Type B pancreatic cell (in vitro differentiated cells): ENCODE measurements at places on chromosomes 12 and 14.

DNA sequence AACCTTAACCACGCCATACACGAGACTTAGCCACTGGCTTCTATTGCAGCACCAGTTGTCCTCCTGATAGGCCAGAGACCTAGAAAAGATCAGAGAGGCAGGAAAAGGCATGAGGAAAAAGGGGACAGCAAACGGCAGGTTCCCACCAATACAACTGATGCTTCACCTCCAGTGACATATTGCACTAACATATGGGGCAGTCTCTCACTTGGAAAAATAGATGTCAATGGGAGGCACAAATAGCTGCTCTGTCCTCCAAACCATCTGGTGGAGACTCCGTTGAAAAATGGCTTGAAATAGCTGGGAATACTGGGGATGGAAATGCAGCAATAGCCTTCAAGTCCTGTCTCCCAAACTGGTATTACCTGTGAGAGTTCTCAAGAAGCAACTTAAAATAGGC is 20.3 kb downstream of the SLC8A3 start:
- peaks cover 4% of the 10 kb centered on the region for H3K36me3 ChIP-seq
- no peak overlapping the region for H3K27ac ChIP-seq
- no peak overlapping the region for H3K4me3 ChIP-seq
- DNase-seq: no peak
- no peaks in the 10 kb centered on the region for H3K4me1 ChIP-seq

DNA sequence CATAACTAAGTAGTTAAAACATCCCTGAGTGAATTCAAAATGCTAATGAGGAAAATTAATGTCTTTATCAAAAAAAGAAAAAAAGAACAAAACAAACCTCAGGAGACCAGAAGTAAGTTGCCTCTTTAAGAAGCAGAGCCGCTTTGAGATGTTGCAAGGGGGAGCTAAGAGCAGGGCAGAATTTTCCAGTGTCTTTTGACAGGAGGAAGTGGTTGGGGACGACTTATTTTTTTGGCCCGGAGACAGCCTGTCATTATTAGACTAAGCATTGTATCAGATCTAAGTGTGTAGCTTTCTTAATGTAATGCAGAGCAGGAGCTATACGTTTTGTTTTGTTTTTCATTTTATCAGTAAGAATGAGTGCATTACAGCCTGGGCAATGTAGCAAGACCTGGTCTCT is 206.6 kb downstream of the CACNA1C start:
- no peak overlapping the region for H3K4me3 ChIP-seq
- peaks cover 6% of the 10 kb centered on the region for H3K4me1 ChIP-seq
- H3K27me3 ChIP-seq: no peaks in the 10 kb centered on the region
- no peak overlapping the region for H3K27ac ChIP-seq

- no peak for DNase-seq
- no peak overlapping the region for H3K27ac ChIP-seq
- H3K4me1 ChIP-seq: peaks cover 38% of the 10 kb centered on the region
These were observed 1278.4 kb upstream of the FLRT2 start for GRCh38 chr14:84251411-84252115.

DNA sequence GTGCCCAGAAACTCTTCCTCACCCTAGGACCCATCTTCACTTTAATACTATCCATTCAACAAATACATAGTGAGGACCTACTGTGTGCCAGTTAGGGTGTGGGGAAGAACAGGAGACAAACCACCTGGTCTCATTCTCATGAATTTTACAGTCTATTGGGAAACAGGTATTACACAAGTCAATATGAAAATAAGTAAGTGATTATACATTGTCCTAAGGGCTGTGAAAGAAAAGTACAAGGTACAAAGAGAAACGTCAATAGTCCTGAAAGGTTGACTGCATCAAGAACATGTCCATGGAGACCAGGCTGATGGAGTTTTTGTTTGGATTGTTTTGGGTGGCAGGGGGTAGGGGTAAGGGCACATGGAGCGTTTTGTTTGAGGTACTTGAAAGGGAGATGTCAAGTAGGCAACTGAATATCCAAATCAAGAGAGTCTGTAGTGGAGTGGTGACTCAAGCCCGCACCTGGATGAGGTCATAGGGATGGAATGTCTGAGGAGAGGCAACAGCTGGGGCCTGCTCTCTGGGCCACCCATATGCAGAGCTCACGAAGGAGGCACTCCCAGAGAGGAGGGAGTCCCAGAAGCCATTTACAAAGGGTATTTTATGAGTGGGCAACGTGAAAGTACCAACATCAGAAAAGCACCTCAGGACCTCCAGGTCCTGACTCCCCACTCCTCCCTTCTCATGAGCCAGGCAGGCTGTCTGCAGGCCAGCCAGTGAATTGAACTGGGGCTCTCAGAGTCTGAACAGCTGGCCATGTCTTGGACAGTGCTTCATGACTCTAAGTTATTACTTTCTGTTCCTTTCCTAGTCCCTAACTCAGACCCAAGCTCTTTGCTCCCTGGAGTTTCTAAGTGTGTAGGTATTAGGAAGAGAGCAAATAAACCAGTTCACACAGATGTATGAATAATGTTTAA is 272.0 kb downstream of the ZFP36L1 start:
- H3K4me3 ChIP-seq: peak overlapping the region; percentile 75
- peak overlapping the region; percentile 100 for H3K27ac ChIP-seq
- H3K27me3 ChIP-seq: no peaks in the 10 kb centered on the region
- peaks cover 70% of the 10 kb centered on the region for H3K4me1 ChIP-seq
- no peak for DNase-seq
- H3K36me3 ChIP-seq: peaks cover 17% of the 10 kb centered on the region

GRCh38 chr12:22272335-22273151 is 62.0 kb downstream of the ST8SIA1 start:
- no peak overlapping the region for H3K27ac ChIP-seq
- DNase-seq: no peak
- no peaks in the 10 kb centered on the region for H3K4me1 ChIP-seq
- H3K4me3 ChIP-seq: no peak overlapping the region
- H3K27me3 ChIP-seq: peaks cover 5% of the 10 kb centered on the region

DNA sequence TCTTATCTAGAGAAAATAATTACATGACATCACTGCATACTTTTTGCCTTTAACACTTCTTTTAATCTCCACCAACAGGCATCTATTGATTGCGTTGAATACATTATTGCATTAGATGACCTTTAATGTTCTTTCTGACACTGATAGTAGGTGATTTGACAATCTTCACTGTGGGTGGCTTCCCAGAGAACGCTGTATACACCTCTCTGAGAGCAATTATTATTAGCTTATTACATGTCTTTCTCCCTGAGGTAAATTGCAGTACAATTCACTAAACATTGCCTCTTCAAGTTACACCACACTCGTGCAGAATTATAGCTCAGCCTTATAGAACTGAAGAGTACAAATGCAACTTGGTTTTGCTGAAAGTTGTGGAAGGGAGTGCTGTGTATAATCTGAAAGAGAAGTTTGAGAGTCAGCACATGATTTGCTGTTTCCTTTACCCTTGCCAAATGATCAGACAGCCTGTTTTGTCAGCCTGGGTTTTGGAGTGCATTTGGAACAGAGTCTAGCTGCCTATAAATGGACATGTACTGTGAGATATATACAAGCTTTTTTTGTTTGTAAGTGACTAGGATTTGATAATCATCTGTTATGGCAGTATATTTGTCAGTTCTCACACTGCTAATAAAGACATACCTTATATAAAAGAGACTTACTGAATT is 369.2 kb downstream of the CCER1 start:
- no peaks in the 10 kb centered on the region for H3K4me1 ChIP-seq
- no peak overlapping the region for H3K27ac ChIP-seq
- no peak overlapping the region for H3K4me3 ChIP-seq
- H3K36me3 ChIP-seq: no peaks in the 10 kb centered on the region
- no peak for DNase-seq

GRCh38 chr12:79717006-79717405 is 26.2 kb upstream of the PAWR start:
- no peak for DNase-seq
- no peak overlapping the region for H3K4me3 ChIP-seq
- no peak overlapping the region for H3K27ac ChIP-seq
- no peaks in the 10 kb centered on the region for H3K4me1 ChIP-seq
- no peaks in the 10 kb centered on the region for H3K36me3 ChIP-seq

GRCh38 chr12:117126335-117126734 is 27.1 kb upstream of the TESC start:
- no peak overlapping the region for H3K27ac ChIP-seq
- no peak overlapping the region for H3K4me3 ChIP-seq
- H3K36me3 ChIP-seq: peaks cover 9% of the 10 kb centered on the region
- DNase-seq: no peak
- H3K27me3 ChIP-seq: peaks cover 8% of the 10 kb centered on the region
- H3K4me1 ChIP-seq: peaks cover 5% of the 10 kb centered on the region

GRCh38 chr14:30608533-30609006 is 13.5 kb upstream of the SCFD1 start:
- peaks cover 7% of the 10 kb centered on the region for H3K4me1 ChIP-seq
- H3K27me3 ChIP-seq: no peaks in the 10 kb centered on the region
- no peak overlapping the region for H3K4me3 ChIP-seq
- H3K27ac ChIP-seq: peak overlapping the region; percentile 50

DNA sequence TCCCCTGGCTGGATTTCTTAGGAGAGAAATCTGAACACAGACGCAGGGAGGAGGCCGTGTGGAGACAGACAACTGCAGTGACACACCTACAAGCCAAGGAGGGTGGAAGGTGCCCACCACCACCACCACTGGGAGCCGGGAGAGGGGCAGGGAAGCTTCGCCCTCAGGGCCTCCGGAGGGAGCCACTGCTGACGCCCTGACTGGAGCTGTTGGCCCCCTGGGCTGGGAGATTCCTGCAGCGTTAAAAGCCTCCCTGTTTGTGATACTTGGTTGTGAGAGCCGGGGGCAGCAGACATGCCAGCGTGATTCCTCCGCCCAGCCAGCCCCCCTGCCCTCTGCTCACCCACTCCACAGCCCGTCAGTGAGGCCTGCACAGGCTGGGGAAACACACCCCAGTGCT is 72.0 kb downstream of the CHGA start:
- H3K36me3 ChIP-seq: no peaks in the 10 kb centered on the region
- no peaks in the 10 kb centered on the region for H3K27me3 ChIP-seq
- peaks cover 14% of the 10 kb centered on the region for H3K4me1 ChIP-seq
- no peak for DNase-seq

GRCh38 chr12:96195845-96196451 is 1.8 kb downstream of the ELK3 start:
- peak overlapping the region; percentile 94 for H3K27ac ChIP-seq
- H3K36me3 ChIP-seq: no peaks in the 10 kb centered on the region
- H3K4me3 ChIP-seq: peak overlapping the region; percentile 95
- peaks cover 19% of the 10 kb centered on the region for H3K4me1 ChIP-seq
- DNase-seq: no peak

GRCh38 chr12:114770323-114770722 is 86.3 kb upstream of the TBX3 start:
- no peaks in the 10 kb centered on the region for H3K36me3 ChIP-seq
- no peak overlapping the region for H3K4me3 ChIP-seq
- no peak overlapping the region for H3K27ac ChIP-seq
- peaks cover 29% of the 10 kb centered on the region for H3K4me1 ChIP-seq
- no peaks in the 10 kb centered on the region for H3K27me3 ChIP-seq
- no peak for DNase-seq

DNA sequence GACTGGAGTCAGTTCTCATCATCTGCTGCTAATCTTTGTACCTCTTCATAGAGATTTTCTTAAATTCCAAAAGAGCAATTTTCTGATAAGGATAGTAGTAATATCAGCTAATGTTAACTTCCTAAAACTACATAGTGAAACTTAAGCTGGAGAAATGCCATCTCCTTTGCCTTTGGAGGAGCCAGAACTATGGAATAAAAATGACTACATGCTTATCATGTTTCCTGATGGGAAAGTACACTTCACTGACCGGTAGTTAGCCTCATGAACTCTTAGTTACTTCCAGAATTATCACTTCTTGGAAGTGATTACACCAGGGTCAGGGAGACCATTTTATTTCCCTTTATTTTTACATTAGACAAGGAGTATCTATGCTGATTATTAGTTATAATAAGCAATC is 1222.1 kb upstream of the TMEM132C start:
- H3K4me1 ChIP-seq: no peaks in the 10 kb centered on the region
- DNase-seq: no peak
- H3K36me3 ChIP-seq: no peaks in the 10 kb centered on the region
- no peak overlapping the region for H3K4me3 ChIP-seq
- H3K27me3 ChIP-seq: no peaks in the 10 kb centered on the region
- no peak overlapping the region for H3K27ac ChIP-seq
